ENCODE measurements at places on chromosomes 2 and 18.

DNA sequence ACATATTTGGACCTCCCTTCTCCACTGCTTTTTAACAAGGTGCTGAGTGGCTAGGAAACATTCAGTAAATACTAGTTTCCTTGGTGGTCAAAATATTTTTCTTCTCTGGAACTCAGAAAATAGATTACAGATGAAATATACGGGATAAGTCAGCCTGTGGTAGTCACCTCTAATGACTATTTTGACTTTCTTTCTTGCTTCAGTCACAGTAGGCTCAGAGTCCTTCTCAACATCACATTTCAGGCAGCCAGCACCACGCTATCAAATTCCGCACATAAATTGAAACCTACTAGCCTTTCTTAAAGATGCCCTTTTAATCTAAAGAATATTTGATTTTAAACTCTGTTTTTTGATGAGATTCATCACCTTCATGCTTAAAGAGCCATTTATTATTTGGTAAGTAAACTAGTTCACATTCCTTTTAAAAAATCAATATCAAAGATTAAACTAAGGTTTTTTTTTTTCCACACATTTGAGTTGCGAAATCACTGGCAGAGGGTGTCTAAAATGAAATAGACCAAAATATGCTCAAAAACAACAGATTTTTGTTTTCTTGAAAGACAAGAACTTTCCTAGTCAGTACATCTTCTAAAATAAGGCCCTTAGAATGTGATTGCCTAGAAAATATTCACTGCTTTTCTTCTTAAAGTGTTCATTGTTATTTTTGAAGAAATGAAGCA lies 181.5 kb downstream of the NRXN1 start:
- no peak for DNase-seq

- peak; percentile 11 for DNase-seq
Measured at GRCh38 chr2:191806396-191806795, 40.5 kb downstream of the CAVIN2 start.

- DNase-seq, result no peak
Measured at GRCh38 chr18:77634494-77634893, 384.8 kb downstream of the GALR1 start.

DNA sequence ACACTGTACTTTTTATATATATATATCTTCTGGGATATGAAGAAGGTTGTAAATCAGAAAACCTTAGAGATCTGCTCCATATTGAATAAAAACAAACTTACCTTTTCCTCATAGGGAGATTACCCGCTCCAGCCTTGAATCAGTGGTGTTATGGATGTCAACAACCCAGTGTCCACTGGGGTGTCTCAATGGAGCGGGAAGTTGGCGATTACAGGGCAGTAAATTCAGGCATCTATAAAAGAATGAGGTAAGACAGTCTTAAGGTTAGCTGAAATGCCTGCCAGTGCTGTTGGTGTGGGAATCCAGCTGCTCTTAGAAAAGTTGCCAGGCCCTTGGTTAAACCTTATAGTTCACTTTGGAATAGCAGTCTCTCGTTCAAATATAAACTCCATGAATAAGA lies 102.3 kb downstream of the R3HDM1 start:
- no peak for DNase-seq

DNA sequence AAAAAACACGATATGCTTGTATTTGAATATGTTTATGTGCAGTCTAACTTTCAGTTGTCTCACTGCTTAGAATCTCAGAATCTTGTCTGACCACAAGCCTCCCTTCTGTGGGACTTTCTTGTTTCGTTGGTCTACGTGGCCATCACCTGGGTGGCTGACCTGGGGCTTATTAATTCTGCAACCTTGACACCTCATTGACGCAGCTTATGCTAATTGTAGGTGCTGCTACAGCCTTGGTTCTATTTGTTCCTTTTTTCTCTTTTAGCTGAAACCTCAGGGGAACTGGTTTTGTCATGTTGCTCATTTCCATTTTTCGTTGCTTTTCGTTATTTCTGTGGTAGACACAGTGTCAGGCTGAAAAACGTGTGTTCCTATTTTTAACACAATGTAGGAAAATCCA lies 273.7 kb downstream of the SLC4A3 start:
- DNase-seq, result no peak

DNA sequence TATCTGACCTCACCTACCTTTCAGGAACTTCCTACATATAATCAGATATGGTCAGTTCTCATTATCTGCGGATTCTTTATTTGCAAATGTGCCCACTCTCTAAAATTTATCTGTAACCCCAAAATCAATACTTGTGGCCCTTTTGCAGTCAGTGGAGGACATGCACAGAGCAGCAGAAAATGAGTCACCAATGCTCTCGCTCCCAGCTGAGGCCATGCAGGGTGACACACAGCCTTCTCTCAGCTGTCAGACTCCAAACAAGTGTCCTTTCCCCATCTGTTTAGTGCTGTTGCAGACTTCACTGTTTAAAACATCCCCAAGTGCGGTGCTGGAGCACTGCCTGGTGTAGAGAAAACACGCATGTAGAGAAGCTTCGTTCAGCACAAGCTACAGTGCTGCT lies 171.9 kb upstream of the SALL3 start:
- no peak for DNase-seq

DNA sequence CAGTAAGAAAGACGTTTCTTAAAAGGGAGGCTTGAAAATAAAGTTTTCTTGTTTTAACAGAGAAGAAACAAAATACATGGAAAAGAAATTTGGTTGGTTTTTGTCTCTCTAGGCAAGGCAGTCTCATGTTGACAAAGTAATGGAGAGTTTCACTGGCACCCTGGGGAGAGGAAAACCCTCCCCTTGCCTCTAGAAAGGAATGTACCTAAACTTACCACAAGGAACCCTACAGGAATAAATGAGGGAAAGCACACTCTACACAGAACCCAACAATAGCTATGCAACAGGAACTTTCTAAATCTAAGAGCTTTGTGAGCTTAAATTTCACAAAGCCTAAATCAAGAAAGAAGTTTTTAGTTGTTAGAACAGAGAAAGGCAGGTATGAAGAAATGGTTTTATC lies 37.0 kb downstream of the FIGN start:
- DNase-seq, result no peak
